ENCODE measurements at places on chromosomes 16 and 17.

DNA sequence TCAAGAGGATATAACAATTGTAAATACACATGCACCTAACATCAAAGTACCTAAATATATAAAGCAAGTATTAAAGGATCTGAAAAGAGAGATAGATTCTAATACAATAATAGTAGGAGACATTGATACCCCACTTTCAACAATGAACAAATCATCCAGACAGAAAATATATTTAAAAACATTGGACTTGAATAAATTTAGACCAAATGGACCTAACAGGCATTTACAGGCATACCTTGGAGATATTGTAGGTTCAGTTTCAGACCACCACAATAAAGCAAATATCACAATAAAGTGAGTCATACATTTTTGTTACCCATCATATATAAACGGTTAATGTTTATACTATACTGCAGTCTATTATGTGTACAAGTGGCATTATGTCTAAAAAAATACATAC is 104.0 kb downstream of the BRIP1 start:
- H3K4me3 ChIP-seq: no peak overlapping the region
- DNase-seq: no peak
- H3K36me3 ChIP-seq: no peaks in the 10 kb centered on the region
- no peak overlapping the region for H3K27ac ChIP-seq
- H3K4me1 ChIP-seq: no peaks in the 10 kb centered on the region
- no peaks in the 10 kb centered on the region for H3K27me3 ChIP-seq

DNA sequence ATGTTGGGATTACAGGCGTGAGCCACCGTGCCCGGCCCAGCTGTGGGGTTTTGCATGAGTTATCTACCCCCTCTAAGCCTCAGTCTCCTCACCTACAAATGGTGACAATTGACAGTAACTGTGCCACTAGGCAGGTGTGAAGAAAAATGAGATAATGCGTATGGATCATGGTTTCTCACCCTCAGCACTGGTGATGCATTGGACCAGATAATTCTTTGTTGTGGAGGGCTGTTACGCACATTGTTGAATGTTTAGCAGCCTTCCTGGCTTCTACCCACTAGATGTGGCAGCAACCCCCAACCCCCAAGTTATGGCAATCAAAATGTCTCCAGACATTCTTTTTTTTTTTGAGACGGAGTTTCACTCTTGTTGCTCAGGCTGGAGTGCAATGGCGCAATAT is 9.0 kb upstream of the HAPSTR1 start:
- peak; percentile 36 for DNase-seq
- no peaks in the 10 kb centered on the region for H3K36me3 ChIP-seq
- H3K27ac ChIP-seq: peak overlapping the region; percentile 60

GRCh38 chr17:69067274-69068047 is 6.7 kb upstream of the ABCA9 start:
- H3K27ac ChIP-seq: no peak overlapping the region
- no peak overlapping the region for H3K4me3 ChIP-seq
- no peaks in the 10 kb centered on the region for H3K27me3 ChIP-seq
- peaks cover 14% of the 10 kb centered on the region for H3K4me1 ChIP-seq

DNA sequence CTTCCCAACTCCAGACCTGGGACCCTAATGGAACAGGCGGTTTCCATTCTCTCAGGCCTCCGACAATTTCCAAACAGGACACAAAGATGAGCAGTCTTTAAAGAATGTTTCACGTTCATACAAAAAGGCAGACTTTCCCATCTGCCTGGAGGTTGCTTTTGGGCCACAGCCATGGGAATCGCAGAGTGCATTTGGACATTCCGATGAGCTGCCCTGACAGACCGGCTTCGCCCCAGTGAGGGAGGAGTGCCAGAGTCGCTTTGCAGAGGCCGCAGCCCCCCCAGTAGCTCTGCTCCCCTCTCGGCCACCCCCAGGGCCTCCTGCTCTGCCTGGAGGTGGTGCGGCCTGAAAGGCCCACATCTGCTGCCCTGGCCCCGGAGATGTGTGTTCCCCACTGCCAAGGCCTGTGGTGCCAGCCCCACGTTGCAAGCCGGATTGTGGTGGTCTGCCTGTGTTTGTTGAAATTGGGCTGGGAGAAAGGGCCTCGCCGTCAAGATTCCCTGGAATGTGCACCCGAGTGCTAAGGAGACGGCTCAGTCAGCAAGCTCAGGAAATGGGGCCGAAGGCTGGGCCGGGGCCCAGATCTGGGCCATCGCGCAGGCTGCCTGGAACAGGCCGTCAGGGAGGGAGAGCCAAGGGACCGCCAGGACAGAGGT is 89.8 kb downstream of the C16orf95 start:
- no peaks in the 10 kb centered on the region for H3K27me3 ChIP-seq
- DNase-seq: no peak
- no peak overlapping the region for H3K27ac ChIP-seq
- no peaks in the 10 kb centered on the region for H3K36me3 ChIP-seq

DNA sequence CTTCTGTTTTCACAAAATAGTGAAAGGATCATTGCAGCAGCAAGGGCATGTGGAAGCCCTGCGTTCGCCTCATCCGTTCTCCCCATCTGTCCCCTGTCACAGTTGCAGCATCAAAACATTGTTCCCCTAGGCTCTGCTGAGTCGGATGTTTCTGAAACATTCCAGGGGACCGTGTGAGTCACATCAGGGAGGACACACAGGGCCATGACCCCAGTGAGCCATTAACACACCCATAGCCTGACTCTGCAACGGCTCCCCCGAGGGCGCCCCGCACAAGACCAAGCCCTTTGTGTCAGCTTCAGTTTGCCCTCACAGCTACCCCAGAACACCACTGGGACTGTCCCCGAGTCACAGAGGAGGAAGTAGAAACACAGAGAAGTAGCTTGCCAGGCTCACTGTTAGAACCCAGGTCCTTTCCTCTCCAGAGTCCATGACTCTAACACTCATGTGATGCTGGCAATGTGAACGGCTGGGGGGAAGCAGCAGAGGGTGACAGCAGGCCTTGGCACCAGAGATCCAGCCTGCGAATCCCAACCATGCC is 63.3 kb upstream of the HSBP1 start:
- H3K4me1 ChIP-seq: no peaks in the 10 kb centered on the region
- H3K27ac ChIP-seq: no peak overlapping the region
- no peaks in the 10 kb centered on the region for H3K36me3 ChIP-seq
- H3K4me3 ChIP-seq: no peak overlapping the region

DNA sequence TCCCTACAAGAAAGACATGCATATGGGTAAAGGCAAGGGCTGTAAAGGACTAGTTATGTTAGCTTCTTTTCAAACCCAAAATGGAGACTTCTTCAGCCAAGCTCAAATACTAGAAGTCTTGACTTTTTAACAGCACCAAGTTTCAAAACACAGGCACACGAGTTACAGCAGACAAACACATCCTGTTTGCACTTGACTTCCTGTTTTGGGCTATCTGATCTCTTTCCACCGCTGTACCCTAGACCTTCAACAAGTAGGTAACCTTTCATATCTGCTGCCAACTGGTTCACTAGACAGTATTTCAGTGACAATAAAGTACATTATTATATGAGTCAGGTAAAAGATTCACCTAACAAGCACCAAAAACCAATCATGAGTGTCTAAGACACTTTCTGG is 12.3 kb downstream of the RFFL start:
- peaks cover 3% of the 10 kb centered on the region for H3K36me3 ChIP-seq
- no peak overlapping the region for H3K4me3 ChIP-seq
- DNase-seq: peak; percentile 40
- H3K4me1 ChIP-seq: peaks cover 72% of the 10 kb centered on the region
- H3K27me3 ChIP-seq: no peaks in the 10 kb centered on the region

GRCh38 chr17:36773039-36773438 is 164.2 kb upstream of the LHX1 start:
- H3K27ac ChIP-seq: no peak overlapping the region
- no peaks in the 10 kb centered on the region for H3K4me1 ChIP-seq
- no peaks in the 10 kb centered on the region for H3K36me3 ChIP-seq
- peaks cover 8% of the 10 kb centered on the region for H3K27me3 ChIP-seq
- no peak for DNase-seq

DNA sequence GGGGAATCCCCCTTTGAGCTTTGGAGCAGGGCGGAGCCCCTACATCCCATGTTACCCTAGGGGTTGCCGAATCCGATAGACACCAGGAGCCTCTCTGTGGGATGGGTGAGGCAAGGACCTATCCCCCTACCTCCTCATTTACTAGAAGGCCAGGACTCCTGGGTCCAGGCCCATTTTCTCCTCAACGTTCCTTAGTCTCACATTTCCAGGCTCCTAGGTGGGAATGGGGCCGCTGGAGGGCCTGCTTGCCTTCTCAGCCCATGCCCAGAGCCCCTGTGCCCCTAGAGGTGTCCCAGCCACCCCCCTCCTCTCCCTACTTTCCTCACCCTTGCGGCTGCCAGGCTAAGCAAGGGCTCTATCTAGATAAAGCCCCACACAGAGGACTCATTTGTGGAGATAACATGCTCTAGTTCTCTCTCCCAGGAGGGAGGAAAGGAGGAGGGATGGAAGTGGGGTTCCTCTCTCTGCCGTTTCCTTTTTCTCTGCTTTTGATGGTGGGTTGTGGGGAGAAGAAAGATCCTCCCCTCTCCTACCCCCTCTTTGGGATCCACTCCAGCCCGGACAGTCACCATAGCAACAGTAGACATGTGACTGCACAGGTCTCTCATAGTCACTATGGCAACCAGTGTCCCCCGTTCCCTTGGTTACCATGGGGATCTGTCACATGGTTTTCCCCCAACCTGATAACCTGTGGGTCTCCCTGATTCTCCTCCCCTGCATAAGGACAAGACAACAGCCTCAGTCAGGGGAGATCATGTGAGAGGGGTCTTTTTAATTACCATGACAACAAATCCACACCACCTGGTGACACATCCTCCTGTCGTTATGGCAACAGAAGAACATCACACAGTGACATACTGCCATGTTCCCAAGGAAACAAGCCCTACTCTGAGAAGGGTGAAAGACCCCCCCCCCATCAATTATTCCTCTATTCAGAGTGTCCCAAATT is 5.2 kb downstream of the CACNA1G start:
- peaks cover 26% of the 10 kb centered on the region for H3K4me1 ChIP-seq
- H3K36me3 ChIP-seq: no peaks in the 10 kb centered on the region
- peaks cover 7% of the 10 kb centered on the region for H3K27me3 ChIP-seq
- H3K4me3 ChIP-seq: no peak overlapping the region

- H3K4me3 ChIP-seq: no peak overlapping the region
- H3K36me3 ChIP-seq: no peaks in the 10 kb centered on the region
- no peak overlapping the region for H3K27ac ChIP-seq
- DNase-seq: no peak
These were observed 128.4 kb downstream of the WWOX start for GRCh38 chr16:78227855-78228254.

- H3K27me3 ChIP-seq: no peaks in the 10 kb centered on the region
- H3K4me1 ChIP-seq: peaks cover 50% of the 10 kb centered on the region
- DNase-seq: peak; percentile 76
- peak overlapping the region; percentile 36 for H3K4me3 ChIP-seq
- no peaks in the 10 kb centered on the region for H3K36me3 ChIP-seq
These were observed 12.7 kb upstream of the STAC2 start for GRCh38 chr17:39238311-39238972.

- no peak for DNase-seq
- H3K27ac ChIP-seq: peak overlapping the region; percentile 41
- H3K27me3 ChIP-seq: no peaks in the 10 kb centered on the region
- no peaks in the 10 kb centered on the region for H3K4me1 ChIP-seq
- H3K36me3 ChIP-seq: peaks cover 50% of the 10 kb centered on the region
These were observed 44.1 kb downstream of the CRLF3 start for GRCh38 chr17:30780343-30780742.

- no peak for DNase-seq
- H3K27me3 ChIP-seq: peaks cover 8% of the 10 kb centered on the region
- no peak overlapping the region for H3K4me3 ChIP-seq
- H3K4me1 ChIP-seq: no peaks in the 10 kb centered on the region
- H3K27ac ChIP-seq: no peak overlapping the region
- H3K36me3 ChIP-seq: no peaks in the 10 kb centered on the region
These were observed 451.8 kb upstream of the CCL2 start for GRCh38 chr17:33803199-33803685.

- no peak for DNase-seq
- H3K4me1 ChIP-seq: no peaks in the 10 kb centered on the region
- no peak overlapping the region for H3K27ac ChIP-seq
- peaks cover 91% of the 10 kb centered on the region for H3K36me3 ChIP-seq
- H3K27me3 ChIP-seq: no peaks in the 10 kb centered on the region
These were observed 59.8 kb downstream of the GTF3C1 start for GRCh38 chr16:27489906-27490305.

DNA sequence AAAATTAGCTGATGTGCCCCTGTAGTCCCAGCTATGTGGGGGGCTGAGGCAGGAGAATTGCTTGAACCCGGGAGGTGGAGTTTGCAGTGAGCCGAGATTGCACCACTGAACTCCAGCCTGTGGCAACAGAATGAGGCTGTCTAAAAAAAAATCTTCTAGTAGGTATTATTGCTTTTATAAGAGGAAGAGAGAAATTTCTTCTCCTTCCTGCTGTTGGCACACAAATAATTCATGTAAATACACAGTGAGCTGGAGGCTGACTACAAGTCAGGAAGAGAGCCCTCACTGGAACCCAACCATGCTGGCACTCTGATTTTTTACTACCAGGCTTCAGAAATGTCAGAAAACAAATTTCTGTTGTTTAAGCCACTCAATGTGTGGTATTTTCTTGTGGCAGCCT is 6.7 kb downstream of the PRDM7 start:
- H3K27me3 ChIP-seq: peaks cover 3% of the 10 kb centered on the region
- no peak overlapping the region for H3K4me3 ChIP-seq
- H3K4me1 ChIP-seq: no peaks in the 10 kb centered on the region
- H3K36me3 ChIP-seq: no peaks in the 10 kb centered on the region

DNA sequence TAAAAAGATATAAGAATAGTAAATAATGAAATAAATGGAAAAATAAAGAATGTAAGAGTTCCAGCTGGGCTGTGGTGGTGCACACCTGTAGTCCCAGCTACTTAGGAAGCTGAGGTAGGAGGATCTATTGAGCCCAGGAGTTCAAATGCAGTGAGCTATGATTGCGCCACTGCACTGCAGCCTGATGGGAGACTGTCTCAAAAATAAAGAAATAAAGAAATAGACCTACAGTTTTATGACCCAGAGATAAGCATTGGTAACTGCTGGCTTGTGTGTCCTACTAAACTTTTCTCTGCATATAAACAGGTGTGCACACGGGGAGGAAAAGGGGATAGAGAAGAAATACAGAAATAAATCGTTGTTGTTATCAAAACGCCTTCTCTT is 7.8 kb upstream of the PDP2 start:
- H3K4me1 ChIP-seq: no peaks in the 10 kb centered on the region
- no peak for DNase-seq
- no peaks in the 10 kb centered on the region for H3K36me3 ChIP-seq
- peak overlapping the region; percentile 42 for H3K27ac ChIP-seq
- peak overlapping the region; percentile 44 for H3K4me3 ChIP-seq

GRCh38 chr16:6961704-6962103 is 370.9 kb upstream of the RBFOX1 start:
- H3K27me3 ChIP-seq: no peaks in the 10 kb centered on the region
- H3K4me3 ChIP-seq: no peak overlapping the region
- no peak for DNase-seq
- H3K4me1 ChIP-seq: no peaks in the 10 kb centered on the region

GRCh38 chr17:68863091-68863652 is 92.0 kb downstream of the ABCA8 start:
- no peak for DNase-seq
- H3K36me3 ChIP-seq: no peaks in the 10 kb centered on the region
- no peaks in the 10 kb centered on the region for H3K4me1 ChIP-seq
- no peak overlapping the region for H3K4me3 ChIP-seq

GRCh38 chr17:13690806-13691205 is 89.1 kb upstream of the HS3ST3A1 start:
- no peaks in the 10 kb centered on the region for H3K36me3 ChIP-seq
- DNase-seq: no peak
- no peaks in the 10 kb centered on the region for H3K4me1 ChIP-seq
- H3K4me3 ChIP-seq: no peak overlapping the region

Measured in T-cell (primary cell).